Activated T-cell treated with anti-CD3 and anti-CD28 coated beads for 24 hours (primary cell): ENCODE measurements at places on chromosomes 7 and 10.

- DNase-seq = no peak
These were observed 230.8 kb upstream of the GHITM start for GRCh38 chr10:83908506-83908905.

GRCh38 chr7:120307991-120308545 lies 35.1 kb downstream of the KCND2 start:
- DNase-seq = no peak

DNA sequence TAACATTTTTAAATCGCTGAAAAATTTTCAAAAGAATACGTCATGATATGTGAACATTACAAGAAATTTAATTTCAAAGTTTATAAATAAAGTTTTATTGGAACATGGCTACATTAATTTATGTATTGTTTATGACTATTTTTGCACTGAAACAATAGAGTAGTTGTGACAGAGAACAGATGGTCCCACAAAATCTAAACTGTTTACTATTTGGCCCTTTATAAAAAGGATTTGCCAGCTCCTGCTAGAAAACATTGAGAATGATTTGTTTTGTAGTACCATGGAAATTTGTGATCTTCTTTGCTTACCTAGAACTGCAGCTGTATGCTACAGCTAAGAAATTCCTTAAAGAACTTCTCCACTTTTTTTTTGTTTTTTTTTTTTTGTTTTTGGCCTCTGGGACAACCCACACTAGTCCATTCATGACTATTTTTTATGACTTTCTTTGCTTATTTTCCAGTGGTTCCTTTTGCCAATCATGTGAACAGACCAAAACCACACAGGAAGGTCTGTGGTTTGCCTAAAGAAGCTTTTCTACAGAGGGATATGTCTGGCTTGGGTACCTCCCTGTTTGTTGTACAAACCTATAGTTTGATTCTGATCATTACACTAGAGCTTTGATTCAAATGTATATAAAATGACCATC lies 55.7 kb downstream of the ST7 start:
- DNase-seq = no peak

DNA sequence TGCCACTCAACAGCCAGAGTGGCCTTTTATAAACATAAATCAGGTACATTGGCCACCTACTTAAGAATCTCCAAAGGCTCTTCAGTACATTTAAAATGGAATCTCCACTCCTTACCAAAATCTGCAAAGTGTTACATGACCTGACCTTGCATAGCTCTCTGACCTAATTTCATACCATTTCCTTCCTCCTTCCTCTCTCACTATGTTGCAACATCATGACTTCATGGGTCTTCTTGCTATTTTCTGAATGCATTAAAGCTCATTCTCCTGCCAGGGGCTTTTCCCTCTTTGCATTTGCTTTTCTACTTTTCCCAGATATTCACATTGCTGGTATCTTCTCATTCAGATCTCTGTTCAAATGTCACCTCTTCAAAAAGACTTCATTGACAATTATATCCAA lies 22.1 kb upstream of the PPP1R17 start:
- no peak for DNase-seq

DNA sequence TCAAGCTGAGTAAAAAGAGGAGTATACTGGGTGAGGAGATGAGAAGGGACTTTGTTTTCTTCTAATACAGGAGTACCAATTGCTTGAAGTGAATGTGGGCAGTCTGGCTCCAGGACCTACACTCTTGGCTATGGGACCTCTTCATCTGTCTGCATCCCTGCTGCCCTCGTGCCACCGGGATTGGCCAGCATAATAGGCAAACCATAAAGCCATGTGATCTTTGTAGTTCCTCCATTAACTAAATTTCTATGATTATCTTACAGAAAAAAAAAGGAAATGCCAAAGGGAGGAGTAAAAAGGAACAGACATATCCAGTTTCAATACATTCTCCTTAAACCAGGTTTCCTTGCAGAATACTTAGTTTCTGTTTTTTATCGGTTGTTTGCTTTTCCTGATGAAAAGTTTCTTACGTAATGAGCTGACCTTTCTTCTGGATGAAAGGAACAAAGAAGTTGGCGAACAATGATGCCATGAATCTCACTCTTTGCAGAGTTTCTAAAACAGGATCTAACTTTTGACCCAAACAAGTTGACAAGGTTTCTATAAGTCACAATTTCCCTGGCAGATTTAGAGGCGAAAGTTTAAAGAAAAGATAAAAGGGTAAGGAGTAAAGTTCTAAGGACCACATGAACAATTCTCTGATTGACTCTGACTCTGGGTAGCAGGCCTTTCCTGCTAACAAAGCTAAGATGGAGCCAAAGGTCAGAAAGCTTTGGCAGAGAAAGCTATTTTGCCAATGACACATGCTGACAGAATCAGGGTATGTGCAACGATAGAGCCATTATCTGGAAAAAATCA lies 54.1 kb downstream of the LAMB1 start:
- DNase-seq = no peak

GRCh38 chr7:150325110-150325611 lies 1.8 kb upstream of the ACTR3C start:
- DNase-seq = no peak

GRCh38 chr7:29100924-29101323 lies 45.4 kb downstream of the CPVL start:
- no peak for DNase-seq

- no peak for DNase-seq
These were observed 106.9 kb upstream of the RHEB start for GRCh38 chr7:151626422-151627115.

DNA sequence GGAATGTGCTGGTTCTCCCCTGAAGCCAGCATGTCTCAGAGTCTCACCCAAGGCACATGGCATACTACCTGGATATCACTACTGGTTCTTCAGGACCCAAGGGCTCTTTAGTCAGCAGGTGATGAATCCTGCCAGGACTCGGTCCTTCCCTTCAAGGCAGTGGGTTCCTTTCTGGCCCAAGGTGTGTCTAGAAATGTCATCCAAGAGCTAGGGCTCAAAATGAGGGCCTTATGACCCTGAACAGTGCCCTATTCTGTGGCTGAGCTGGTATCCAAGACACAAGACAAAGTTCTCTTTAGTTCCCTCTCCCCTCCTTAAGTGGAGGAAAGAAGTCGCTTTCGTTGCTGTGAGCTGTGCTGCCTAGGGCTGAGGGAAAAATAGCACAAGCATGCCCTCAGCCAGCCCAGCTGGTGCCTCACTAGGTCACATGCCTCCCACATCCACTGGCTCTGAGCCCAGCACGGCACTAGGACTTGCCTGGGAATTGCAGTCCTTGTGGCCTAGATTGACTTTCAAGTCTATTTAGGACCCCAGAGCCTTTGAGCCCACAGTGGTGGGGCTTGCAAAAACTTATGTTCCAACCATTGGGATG lies 106.0 kb downstream of the BMS1 start:
- no peak for DNase-seq
